ENCODE measurements at places on chromosomes 6 and 20.
A peak's percentile ranks its signal among the peaks of the same experiment; 100 is the strongest.

DNA sequence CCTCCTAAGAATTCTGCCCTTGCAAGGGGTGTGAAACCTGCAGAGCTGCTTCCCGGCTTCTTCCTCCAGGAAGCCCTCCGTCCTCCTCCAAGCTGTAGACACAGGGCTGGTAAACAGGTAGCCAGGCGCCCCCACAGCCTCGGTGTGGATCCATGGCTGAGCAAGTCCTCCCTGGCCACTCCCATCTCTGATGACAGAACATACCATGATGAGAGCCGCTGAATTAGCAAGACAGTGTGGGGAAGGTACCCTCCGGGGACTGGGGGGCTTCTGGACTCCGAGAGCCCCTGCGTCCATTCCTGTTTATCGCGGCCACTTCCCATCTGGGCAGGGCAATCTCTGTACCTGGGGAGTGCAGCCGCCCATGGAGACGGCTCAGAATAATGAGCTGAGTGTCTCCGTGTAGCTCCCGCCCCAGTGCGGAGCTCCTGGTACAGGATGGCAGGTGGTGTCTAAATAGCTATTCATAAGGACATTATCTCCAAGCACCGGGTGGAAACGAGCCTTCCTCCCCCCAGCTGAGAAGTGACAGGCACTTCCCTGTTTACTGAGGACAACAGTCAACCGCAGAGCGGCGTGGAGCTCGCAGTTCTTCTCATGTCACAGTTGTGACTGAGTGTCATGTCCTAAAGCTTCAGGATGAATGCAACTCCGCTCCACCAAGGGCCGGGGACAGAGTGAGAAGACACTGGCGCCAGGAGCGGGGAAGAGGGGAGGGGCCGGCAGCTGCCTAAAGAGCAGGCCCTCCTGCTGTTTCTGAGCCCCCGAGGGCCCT lies 22.7 kb upstream of the NTSR1 start:
- H3K4me3 ChIP-seq: no peak overlapping the region
- no peak overlapping the region for H3K27ac ChIP-seq
- no peak for DNase-seq
- no peaks in the 10 kb centered on the region for H3K4me1 ChIP-seq
- H3K36me3 ChIP-seq: no peaks in the 10 kb centered on the region

GRCh38 chr6:38033442-38033982 lies 214.0 kb downstream of the ZFAND3 start:
- H3K36me3 ChIP-seq: no peaks in the 10 kb centered on the region
- no peak overlapping the region for H3K27ac ChIP-seq
- no peaks in the 10 kb centered on the region for H3K4me1 ChIP-seq
- no peak for DNase-seq
- no peak overlapping the region for H3K4me3 ChIP-seq
- H3K27me3 ChIP-seq: no peaks in the 10 kb centered on the region

- no peaks in the 10 kb centered on the region for H3K4me1 ChIP-seq
- H3K27ac ChIP-seq: no peak overlapping the region
- H3K4me3 ChIP-seq: no peak overlapping the region
- no peaks in the 10 kb centered on the region for H3K27me3 ChIP-seq
These were observed 145.7 kb downstream of the WDR27 start for GRCh38 chr6:169555971-169556617.

DNA sequence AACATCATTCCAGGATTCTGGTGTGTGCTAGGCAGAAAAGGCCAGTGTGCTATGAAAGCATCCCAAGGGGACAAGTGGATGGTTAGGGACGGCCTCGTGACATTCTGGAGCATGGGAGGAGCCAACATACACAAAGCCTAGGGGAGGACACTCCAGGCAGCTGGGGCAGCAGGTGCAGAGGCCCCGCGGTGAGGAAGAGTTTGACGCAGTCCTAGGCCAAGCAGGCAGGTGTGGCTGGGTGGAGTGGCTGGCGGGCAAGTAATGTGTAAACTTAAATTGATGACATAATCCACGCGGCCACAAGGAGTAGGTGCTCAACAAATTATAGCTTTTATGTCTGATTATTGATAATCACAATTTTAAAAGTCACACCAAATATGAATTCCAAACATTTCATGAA lies 93.6 kb downstream of the TMEM242 start:
- H3K27me3 ChIP-seq: no peaks in the 10 kb centered on the region
- H3K4me1 ChIP-seq: no peaks in the 10 kb centered on the region
- H3K27ac ChIP-seq: no peak overlapping the region
- DNase-seq: peak; percentile 25

DNA sequence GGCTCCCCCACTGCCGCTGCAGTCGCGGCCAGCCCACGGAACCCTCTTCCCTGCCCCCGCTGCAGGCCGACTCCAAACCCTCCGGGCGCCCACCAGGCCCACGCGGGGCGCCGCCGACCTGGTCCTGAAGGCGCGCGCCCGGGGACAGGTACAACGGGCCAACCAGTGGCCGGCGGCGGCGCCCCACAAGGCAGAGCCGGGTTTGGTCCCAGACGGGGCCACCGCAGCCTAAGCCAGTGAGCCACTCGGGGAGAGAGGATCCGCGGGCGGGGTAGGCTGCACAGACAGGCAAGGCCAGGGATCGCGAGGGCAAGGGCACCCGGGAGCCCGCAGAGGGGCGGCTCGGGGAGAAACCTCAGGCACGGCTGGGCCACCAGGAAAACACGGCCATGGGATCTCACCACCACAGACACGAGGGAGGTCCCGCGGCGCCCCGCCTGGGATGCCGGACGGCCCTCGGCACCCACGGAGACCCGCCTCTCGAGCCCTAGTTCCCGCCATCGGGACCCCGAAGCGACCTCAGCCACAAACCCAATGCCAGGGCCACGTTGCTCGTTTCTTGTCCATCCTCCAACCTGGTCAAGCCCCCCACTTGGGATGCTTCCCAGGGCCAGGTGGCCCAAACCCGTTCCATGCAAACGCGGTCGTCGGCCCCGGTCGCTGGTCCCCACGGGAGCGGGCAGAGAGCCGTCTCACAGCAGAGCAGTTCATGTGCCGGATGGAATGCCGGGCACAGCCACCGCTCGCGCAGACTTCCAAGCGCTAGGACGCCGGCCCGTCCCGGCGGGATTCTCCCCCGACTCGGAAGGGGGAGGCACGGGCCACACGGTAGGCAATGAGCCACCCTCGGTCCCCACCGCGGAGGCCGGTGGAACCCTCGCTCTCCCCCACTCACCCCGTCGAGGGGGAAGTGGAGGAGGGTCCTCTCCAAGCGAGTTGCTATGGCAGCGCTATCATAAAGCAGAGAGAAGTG lies 1956.6 kb upstream of the DEFB115 start:
- no peaks in the 10 kb centered on the region for H3K4me1 ChIP-seq
- no peak overlapping the region for H3K4me3 ChIP-seq
- H3K27me3 ChIP-seq: no peaks in the 10 kb centered on the region

- DNase-seq: no peak
- no peaks in the 10 kb centered on the region for H3K36me3 ChIP-seq
- no peak overlapping the region for H3K27ac ChIP-seq
- H3K4me3 ChIP-seq: no peak overlapping the region
These were observed 236.1 kb downstream of the SYNDIG1 start for GRCh38 chr20:24705486-24705885.

DNA sequence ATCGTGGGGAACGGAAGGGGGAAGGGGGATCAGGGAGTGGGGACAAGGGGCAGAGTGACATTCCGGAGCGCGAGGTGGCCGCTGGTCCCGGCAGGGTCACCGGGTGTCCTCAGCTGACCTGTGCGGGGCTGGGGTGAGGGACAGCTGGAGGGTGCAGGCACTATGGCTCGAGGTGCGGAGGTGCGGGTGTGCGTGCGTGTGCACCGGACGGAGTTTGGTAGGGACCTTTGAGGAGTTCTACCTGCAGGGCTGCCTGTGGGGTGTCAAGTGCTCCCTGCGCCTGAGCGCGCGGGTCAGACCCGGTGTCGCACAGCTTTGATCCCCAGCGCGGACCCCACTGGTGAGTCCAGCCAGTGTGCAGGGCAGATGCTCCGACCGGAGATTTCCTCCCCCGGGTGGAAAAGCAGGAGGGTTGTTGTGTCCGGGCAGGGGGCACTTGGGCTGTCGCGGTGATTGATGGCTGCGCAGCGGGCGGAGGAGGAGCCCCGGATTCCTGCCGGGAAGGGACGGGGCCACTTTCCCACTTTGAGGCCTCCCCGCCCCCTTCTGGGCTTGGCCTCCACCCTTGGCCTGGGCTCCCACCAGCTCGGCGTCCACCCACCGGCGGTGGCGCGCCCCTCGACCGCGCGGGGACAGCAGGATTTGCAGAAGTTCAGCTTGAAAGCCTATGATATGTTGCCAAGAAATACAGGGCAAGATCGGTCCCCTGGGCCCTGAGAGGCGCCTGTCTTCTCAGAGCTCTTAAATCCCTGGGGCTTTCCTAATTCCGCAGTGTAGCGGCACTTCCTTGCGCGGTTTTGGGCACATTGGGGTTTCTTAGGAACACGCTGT lies 658 bp downstream of the RIN2 start:
- H3K36me3 ChIP-seq: no peaks in the 10 kb centered on the region
- H3K4me3 ChIP-seq: peak overlapping the region; percentile 81
- no peaks in the 10 kb centered on the region for H3K27me3 ChIP-seq
- H3K27ac ChIP-seq: peak overlapping the region; percentile 92
- DNase-seq: peak; percentile 72
- peaks cover 3% of the 10 kb centered on the region for H3K4me1 ChIP-seq

DNA sequence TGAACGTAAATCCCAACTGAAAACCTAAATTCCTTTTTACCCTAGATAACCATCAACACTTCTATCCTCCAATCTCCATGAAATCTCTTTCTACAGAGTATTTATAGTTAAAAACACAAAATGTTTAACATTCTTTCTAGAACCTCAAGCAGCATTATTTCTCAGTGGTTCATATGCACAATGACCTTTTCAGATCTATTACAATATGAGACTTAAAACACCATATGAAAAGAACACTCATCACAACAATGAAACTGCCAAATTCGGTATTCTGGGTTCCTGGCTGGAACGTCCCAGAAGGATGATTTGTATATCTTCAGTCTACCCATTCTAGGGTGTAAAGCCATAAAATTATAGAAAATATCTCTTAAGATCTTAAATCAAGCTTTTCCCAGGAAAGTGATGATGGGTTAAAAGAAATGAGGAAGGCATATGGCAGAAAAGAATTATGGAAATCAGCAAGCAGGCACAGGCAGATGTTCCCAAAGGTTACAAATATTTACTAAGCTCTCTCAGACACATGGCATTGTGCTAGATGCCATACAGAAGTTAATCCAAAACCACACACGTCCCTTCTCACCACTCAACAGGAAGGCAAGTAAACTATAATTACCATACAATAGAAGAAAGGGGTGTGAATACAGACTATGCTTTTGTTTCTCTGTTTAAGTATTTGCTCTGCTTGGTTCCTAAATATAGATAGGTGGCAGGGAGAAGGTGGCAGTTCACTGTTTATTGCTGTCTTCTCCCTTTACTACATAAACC lies 118.0 kb downstream of the CHD6 start:
- no peak overlapping the region for H3K27ac ChIP-seq
- H3K4me3 ChIP-seq: no peak overlapping the region
- no peaks in the 10 kb centered on the region for H3K36me3 ChIP-seq
- H3K4me1 ChIP-seq: no peaks in the 10 kb centered on the region
- H3K27me3 ChIP-seq: no peaks in the 10 kb centered on the region

DNA sequence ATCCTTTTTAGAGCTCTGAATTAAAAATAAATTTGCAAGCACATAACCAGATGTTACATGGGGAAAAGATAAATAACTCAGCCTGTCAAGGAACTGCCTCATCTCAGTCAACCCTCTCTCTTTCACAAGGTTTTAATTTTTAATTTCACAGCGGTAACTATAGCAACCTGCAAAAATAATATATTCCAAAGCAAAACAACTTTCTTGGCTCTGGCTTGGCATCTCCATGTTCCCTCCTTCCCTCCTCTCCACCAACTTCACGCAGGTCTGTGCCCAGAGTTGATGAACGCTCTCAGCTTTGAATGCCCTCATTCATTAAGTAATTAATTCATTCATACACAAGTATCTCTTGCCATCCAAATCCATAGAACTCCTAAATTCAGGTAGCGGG lies 32.5 kb upstream of the SIRPA start:
- H3K27me3 ChIP-seq: no peaks in the 10 kb centered on the region
- H3K36me3 ChIP-seq: no peaks in the 10 kb centered on the region
- H3K27ac ChIP-seq: peak overlapping the region; percentile 67
- no peak overlapping the region for H3K4me3 ChIP-seq

DNA sequence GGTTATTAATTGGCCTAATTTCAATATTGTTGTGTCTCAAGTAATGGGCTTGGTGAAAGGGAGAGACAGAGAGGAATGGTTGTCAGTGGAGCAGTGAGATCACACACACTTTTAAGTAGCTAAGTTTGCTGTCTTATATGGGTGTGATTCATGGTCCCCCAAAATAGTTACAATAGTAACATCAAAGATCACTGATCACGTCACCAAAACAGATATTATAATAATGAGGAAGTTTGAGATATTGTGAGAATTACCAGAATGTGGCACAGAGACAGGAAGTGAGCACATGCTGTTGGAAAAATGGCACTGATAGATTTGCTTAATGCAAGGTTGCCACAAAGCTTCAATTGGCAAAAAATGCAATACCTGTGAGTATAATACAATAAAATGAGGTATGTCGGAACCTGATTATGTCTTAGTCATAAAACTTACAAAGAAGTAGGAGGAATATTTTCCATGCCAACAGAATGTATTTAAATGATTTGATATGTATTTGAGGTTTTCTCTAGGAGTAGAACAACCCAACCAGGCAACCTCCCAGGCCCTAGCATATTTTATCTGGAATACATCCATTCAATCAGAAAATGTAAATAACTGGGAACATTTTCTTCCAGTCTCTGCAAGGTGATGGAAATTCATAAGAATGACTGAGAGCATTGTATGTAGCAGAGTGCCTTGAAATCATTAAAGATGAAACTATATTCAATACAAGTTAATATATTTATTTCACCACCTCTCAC lies 167.8 kb downstream of the CARMIL1 start:
- H3K4me1 ChIP-seq: no peaks in the 10 kb centered on the region
- no peaks in the 10 kb centered on the region for H3K27me3 ChIP-seq
- H3K4me3 ChIP-seq: no peak overlapping the region
- no peaks in the 10 kb centered on the region for H3K36me3 ChIP-seq
- no peak overlapping the region for H3K27ac ChIP-seq

GRCh38 chr20:9699181-9699580 lies 139.7 kb downstream of the PAK5 start:
- H3K27me3 ChIP-seq: no peaks in the 10 kb centered on the region
- H3K27ac ChIP-seq: no peak overlapping the region
- no peak overlapping the region for H3K4me3 ChIP-seq

DNA sequence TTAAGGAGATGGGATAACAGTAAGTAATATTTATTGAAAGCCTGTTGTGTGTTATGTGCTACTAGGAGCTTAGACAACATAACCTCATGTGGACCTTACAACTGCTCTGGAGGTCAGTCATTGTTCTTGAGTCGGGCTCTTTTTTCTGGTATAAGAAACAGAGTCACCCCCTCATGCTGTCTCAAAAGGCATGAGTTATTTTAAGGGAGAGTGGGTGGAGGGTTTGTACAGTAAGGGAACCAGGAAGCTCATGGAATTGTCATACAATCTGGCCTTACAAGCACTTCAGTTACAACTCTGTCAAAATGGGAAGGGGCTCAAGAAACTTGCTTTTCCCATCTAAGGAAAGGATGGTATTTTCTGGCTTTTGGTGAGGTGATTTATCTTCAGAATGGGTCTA lies 16.5 kb upstream of the DSE start:
- no peaks in the 10 kb centered on the region for H3K36me3 ChIP-seq
- no peak overlapping the region for H3K4me3 ChIP-seq
- DNase-seq: no peak
- no peaks in the 10 kb centered on the region for H3K27me3 ChIP-seq
- H3K4me1 ChIP-seq: no peaks in the 10 kb centered on the region
- peak overlapping the region; percentile 26 for H3K27ac ChIP-seq
